A549 (cell line): ENCODE measurements at places on chromosomes 2 and 18.

DNA sequence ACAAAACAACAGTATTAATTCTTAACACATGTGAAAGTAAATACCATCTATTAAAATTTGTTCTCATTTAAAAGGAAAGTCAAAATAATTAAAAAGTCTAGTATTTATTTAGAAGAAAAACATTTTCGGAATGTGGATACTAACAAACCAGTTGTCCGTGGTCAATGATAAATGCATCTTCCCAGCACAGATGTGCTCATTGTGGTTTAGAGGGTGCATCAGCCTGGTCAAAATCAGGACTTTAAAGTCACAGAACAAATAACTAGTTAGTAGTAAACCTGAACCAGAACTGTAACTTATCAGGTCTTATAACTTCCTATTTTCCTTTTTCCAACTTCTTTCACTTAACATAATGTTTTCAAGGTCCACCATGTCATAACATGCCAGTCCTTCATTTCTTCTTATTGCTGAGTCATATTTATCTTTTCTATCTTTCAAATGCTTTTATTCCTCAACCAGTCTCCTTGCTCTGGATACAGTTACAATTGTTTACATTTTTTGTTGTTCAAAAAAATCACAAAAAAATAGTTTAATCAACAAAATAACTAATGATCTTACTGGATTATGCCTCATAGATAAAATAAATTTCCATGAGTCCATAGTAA, 55.8 kb downstream of the ID2 start:
- DNase-seq: no peak

DNA sequence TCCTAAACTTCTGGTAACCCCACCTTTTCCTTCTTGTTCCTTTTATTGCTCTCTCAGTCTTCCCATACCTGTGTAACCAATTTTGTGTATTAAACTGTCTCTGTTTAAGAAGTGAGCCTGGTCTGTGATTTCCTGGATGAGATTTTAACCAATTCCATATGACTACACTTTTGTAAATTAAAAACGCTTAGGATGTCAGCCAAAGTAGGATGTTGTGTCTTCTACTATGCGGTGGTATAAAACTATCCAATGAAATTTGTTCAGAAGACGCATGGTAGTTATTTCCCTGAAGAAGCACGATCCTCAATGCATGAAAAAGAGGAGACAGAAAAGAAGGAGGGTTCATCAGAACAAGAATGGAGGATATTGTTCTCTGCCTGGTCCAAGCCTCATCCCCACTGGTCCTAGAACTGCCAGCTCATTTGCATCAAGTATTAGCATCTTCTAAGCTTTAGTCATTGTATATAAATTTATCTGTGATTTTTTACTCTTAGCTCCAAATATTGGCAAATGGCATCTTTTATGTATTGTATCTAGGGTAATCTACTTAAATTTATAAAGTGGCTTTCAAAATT, 127.4 kb downstream of the TGIF1 start:
- DNase-seq: no peak

DNA sequence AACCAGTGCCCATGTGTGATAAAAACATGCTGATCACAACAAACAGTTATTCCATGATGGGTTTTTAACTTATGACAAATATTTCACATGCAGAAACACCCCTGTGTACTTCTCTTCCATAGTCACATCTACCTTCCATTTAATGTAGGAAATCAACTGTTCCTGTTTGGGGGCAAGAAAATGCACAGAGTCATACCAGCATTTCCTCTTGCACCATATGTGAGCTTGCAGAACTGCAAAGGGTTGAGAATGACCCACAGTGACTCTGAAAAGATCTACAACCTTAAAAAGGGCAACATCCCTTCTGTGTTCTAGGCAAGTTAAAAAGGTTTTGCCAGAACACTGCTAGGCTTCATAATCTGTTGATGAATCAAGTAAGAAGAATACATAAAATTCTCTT, 9.9 kb downstream of the BMP10 start:
- no peak for DNase-seq

GRCh38 chr2:74975016-74975415, 16.6 kb downstream of the POLE4 start:
- DNase-seq: no peak

- DNase-seq: no peak
These were observed 3.4 kb upstream of the GFPT1 start for GRCh38 chr2:69390471-69390870.

DNA sequence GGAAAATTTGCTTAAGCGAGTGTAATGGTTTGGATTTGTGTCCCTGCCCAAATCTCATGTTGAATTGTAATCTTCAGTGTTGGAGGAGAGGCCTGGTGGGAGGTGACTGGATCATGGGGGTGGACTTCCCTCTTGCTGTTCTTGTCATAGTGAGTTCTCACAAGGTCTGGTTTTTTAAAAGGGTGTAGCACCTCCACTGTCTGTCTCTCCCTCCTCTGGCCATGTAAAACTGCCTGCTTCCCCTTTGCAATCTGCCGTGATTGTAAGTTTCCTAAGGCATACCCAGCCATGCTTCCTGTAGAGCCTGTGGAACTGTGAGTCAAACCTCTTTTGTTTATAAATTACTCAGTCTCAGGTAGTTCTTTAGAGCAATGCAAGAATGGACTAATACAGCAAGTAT, 6.6 kb downstream of the YIPF4 start:
- no peak for DNase-seq

DNA sequence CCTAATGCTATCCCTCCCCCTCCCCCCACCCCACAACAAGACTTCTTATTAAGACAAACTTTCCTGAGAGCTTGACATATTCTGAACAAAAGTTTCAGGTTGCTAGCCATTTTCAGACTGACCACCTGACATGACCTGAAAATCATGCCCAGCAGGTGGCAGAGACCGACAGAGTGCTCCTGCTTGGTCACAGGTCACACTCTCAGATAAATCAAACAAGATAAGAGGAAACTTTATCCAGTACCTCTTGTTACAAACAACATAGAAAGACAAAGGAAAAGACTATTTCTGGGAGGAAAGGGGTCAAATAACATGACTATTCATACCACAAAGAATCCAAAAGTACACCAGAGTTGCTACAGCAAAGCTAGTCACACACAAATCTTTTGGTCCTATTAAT, 107.4 kb downstream of the TMEM200C start:
- DNase-seq: no peak

- DNase-seq: no peak
These were observed 63.3 kb upstream of the CSRNP3 start for GRCh38 chr2:165406173-165406572.

DNA sequence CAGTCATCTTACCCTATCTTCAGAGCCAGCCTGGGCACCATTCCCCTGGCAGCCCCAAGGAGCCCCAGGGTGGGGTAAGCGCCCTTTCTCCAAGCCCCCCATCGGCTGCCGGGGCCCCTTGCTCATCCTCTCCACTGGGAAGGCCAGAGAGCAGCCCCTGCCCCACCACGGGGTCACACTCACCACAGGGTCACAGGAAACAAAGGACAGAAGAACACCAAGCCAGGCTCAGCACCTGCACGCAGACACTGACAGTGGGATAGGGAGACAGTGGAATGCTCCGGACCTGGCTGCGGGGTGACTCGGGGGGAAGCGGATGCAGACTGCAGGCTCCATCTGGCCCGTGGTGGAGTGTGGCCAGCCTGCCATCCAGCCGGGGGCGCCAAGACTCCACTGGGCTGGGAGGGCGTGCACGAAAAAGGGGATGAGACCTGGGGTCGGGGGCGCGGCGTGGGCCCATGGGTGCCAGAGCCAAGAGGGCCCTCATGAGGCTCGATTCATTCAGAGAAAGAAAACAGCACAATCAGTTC, 21.1 kb downstream of the HDAC4 start:
- DNase-seq: no peak

DNA sequence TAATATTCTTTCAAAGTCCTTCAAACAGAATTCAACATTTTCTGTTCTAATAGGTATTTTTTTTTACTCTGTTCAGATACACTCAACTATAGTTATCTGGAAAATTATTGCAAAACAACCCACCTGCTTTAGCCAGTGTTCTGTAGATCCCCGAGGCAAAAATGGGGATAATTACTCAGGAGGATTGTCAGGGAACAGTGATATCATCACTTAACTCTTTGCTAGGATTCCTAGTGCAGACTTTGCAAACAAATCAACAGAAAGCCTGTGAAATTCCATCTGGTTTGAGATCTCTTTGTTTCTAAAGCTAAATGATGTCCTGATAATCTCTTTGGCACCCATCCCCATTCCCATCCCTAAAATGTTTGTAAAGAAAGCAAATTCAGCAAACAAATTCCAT, 413.6 kb upstream of the MEIS1 start:
- no peak for DNase-seq
